GM04504 (cell line): ENCODE measurements at places on chromosomes 5 and 9.
A peak's percentile ranks its signal among the peaks of the same experiment; 100 is the strongest.

DNA sequence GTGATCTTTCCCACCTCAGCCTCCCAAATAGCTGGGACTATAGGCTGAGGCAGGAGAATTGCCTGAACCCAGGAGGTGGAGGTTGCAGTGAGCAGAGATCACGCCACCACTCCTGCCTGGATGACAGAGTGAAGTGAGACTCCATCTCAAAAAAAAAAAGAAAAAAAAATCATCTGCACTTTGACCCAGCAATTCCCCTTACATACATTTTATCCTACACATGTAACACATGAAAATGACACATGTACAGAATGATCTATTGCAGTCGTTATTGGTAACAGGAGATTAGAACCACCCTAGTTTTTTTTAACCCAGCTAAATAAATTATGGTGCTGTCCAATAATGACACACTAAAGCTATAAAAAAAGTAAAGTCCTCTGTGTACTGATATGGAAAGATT lies 14.2 kb downstream of the RUFY1 start:
- no peak for DNase-seq

GRCh38 chr9:133759146-133759900 lies 21.2 kb upstream of the SARDH start:
- DNase-seq: no peak

- DNase-seq: no peak
Measured at GRCh38 chr5:112161392-112161748, 257.7 kb downstream of the EPB41L4A start.

- peak; percentile 83 for DNase-seq
Measured at GRCh38 chr5:113034182-113034773, 57.7 kb downstream of the DCP2 start.

DNA sequence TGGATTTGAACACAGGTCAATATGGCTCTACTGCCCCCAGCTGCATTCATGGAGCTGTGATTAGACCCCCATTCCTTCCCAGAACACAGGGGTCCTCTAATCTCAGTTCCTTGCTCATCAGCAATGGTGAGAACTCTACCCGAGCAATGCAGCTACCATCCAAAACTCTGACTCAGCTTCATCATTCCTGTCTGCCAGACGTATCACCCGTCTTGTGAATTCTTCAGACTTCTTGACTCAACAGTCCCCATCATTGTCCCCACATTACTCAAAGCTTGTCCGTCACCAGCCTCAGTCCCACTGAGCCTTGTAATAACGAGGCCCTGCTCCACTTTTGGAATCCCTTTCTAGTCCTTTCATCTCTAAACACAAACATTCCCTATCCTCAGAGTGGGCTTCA lies 36.3 kb upstream of the STX17 start:
- DNase-seq: peak; percentile 24

GRCh38 chr5:2147504-2148311 lies 265.0 kb upstream of the IRX4 start:
- no peak for DNase-seq

DNA sequence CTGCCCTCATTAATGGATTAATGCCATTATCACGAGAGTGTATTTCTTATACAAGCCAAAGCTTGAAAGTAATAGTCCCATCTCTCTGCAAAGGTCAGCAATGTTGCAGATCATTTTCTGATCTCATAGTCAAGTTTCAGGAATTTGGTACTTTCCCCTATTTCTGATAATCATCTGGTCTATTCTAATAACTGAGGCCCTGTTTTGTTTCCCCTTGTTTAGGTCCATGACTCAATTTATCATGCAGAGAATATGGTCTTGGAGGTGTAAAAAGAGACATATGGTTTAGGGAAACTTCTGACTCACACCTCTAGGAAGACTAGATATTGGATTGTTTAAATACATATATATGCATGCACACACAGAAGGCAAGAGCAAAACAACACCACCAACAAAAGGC lies 339.3 kb upstream of the NUDT12 start:
- no peak for DNase-seq

DNA sequence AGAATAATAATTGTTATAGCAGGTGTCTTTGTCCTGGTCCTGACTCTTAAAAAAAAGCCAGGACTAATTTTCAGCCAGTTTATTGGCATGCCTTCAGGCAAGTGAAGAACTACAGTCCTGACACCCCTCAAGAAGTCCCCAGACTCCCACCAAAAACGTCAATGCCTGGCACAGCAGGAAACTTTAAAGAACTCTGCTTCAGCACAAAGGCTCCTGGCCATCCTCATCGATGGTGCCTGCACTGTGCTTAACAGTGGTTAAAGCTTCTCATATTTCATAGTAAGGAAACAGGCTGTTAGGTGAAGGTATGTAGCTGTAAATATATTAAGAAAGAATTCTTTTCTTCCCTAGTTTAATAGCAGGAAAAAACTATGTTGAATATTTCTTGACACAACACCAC lies 280.1 kb upstream of the PUM3 start:
- no peak for DNase-seq

- DNase-seq: no peak
Measured at GRCh38 chr5:74415695-74416102, 224.8 kb downstream of the ENC1 start.

DNA sequence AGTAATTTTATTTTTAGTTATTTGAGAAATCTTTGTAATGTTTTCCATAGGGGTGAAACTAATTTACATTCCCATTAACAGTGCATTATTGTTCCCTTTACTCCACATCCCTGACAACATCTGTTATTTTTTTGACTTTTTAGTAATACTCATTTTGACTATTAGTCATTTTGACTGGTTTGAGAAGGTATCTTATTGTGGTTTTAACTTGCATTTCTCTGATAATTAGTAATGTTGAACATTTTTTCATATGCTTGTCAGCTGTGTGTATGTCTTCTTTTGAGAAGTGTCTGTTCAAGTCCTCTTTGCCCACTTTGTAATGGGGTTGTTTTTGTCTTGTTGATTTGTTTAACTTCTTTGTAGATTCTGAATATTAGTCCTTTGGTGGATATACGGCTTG lies 27.5 kb downstream of the CCDC152 start:
- DNase-seq: no peak

GRCh38 chr5:58847041-58847440 lies 264.2 kb downstream of the RAB3C start:
- DNase-seq: no peak

GRCh38 chr5:66596636-66597182 lies 516 bp downstream of the MAST4 start:
- DNase-seq: no peak

GRCh38 chr5:5383461-5383860 lies 39.0 kb upstream of the ICE1 start:
- DNase-seq: no peak

DNA sequence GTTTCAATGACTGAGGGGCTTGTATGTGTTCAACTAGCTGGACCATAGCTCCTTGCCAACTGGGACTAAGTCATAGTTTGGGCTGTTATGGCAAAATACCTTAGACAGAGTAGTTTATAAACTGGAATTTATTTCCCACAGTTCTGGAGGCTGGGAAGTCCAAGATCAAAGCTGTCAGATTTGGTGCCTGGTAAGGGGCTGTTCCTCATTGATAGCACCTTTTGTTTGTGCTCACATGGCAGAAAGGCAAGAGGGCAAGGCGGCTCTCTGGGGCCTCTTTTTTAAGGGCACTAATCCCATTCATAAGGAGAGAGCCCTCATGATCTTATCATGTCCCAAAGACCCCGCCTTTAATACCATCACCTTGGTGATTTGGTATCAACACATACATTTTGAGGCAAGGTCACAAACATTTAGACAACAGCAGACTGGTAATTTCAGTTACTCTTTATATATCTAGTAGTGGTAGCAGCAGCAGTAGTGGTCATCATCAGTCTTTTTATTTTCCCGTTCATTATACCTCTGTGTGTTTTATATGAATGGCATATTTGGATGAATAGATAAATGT lies 477.0 kb downstream of the CCDC171 start:
- no peak for DNase-seq

GRCh38 chr5:113147537-113147936 lies 170.9 kb downstream of the DCP2 start:
- DNase-seq: no peak

DNA sequence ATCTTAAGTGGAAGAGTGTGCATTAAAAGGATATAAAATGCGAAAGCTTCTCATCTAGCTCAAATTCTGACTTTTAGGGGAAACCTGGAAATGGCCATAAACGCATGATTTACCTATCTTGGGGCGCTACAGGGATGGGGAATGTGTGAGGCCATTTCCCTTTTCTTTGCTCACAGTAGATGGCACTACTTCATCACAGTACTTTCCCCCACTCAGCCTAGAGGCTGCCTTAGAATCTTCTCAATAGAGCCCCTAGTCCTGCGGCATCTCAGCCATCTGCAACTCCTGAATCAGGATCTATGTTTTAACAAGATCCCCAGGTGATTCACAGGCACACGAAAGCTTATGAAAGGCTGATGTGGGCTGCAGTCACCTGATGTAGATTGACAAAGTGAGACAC lies 110.8 kb downstream of the LHFPL2 start:
- no peak for DNase-seq

GRCh38 chr5:95840956-95841705 lies 18.6 kb upstream of the GLRX start:
- no peak for DNase-seq

- DNase-seq: no peak
Measured at GRCh38 chr9:27125936-27126335, 16.9 kb downstream of the TEK start.

DNA sequence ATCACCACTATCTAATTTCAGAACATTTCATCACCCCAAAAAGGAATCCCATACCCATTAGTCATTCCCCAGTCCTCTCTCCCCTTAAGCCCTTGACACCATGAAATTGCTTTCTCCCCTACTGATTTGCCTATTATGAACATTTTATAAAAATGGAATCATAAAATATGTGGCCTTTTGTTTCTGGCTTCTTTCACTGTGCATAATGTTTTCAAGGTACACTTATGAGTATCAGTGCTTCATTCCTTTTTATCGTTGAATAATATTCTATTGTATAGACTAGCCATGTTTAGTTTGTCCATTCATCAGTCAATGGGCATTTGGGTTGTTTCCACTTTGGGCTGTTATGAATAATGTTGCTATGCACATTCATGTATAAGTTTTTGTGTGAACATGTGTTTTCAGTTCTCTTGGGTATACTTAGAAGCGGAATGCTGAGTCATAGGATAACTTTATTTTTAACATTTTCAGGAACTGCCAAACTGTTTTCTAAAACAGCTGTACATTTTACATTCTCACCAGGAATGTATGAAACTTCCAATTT lies 40.4 kb upstream of the FGF1 start:
- DNase-seq: peak; percentile 83
